Thyroid gland (tissue), 4 donors: ENCODE measurements at places on chromosomes 3 and 15. TPM values are rescaled to one million over a fixed set of nuclear protein-coding genes. Genes with fewer than 3 reads are reported as not detected.

GRAMD1C gene
- total RNA-seq, result 5.8 TPM

PLSCR4 gene
- 79.8 TPM for total RNA-seq

DNA sequence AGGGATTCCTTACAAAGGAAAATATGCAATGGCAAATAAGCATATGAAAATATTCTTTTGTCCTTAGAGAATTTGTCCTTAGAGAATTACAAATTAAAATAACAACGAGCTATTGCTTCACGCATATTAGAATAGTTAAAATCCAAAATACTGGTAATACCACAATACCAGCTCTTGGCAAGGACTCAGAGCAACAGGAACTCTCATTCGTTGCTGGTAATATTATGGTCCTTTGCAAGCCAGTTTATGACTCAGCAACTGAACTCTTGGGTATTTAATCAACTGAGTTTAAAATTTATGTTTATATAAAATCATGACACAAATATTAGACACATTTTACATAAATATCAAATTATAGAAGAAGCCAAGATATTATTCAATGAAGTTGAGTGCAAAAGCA is 1730.4 kb downstream of the SI start:
- DNase-seq, result no peak

GRCh38 chr3:38157595-38157994 is 7.7 kb upstream of the OXSR1 start:
- peak; percentile 75 for DNase-seq

DNA sequence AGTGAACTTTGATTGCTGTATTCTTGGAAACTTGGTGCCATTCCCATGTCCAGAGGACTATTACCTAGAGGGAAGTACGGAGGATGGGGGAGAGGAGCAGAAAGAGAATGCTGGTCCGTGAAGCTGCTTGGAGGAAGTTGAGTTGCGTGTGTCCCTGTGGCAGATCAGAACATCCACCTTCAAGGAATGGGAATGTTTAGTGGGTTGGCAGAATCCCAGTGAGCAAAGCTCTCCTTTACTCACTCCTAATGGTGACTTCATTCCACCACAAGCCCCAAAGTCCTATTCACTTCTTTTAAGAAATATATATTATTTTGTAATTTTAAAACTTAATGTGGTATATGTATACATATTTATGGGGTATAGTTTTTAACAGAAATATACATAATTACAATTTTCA is 247.8 kb upstream of the FEZF2 start:
- no peak for DNase-seq

GRCh38 chr3:129536804-129537203 is 6.2 kb upstream of the H1-8 start:
- DNase-seq, result no peak

DNA sequence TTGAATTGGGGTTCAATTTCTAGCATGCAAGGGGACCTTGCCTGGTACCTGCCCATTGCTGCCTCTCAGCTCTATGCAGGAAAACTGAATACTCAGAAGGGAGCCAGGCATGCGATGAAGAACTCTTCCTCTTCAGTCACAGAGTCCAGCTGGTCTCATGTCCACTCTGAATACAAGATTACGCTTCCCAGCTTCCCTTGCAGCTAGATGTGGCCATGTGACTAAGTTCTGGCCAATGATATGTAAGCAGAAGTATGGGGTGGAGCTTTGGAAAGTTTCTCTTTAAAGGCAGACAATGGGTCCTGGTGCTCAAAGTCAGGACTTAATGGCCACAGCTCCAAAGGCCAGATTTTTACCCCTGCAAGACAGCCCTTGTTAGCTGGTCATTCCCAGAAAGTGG is 9.0 kb downstream of the WNT7A start:
- DNase-seq, result no peak

DNA sequence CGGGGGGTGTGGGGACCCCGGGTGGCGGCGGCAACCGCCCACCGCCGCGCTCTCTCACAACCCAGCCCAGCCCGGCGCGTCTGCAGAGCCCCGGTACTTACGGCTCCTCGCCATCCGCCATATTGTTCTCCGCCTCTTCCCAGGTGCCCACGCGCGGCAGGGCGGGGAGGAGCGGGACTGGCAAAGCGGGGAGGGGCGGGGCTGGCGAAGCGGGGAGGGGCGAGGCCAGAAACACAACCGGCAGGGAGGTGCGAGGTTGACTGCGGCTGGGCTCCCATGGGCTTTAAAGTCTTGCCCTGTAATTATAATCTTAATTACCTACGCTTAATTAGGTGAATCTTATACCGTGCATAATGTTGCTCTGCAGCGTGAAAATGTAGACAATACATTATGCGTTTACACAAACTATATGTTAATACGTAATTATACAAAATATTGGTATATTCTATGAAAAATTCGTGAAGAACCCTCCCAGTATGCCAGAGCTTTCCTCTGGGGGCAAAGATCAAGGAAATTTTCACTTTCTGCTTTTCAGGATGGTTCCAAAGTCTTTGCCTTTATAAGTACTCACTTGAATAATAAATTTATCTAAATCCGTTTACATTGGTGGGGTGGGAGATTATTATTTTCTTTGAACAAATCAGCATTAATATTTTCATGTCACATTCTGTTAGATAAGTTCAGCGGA is at the start of gene UBA3:
Gene UBA3, minus strand, starts transcription at position 133 of the 688 bp plus-strand sequence. Its CDS starts 12 bp downstream, at position 121.
- peak; percentile 93 for DNase-seq

GRCh38 chr3:184459355-184459754 is 79.5 kb downstream of the CHRD start:
- DNase-seq, result no peak

ACAN gene
- not detected for total RNA-seq

VEPH1 gene
- total RNA-seq, result 1.7 TPM

GRCh38 chr3:123286308-123287023 is 84.7 kb downstream of the SEC22A start:
- DNase-seq, result peak; percentile 35

DNA sequence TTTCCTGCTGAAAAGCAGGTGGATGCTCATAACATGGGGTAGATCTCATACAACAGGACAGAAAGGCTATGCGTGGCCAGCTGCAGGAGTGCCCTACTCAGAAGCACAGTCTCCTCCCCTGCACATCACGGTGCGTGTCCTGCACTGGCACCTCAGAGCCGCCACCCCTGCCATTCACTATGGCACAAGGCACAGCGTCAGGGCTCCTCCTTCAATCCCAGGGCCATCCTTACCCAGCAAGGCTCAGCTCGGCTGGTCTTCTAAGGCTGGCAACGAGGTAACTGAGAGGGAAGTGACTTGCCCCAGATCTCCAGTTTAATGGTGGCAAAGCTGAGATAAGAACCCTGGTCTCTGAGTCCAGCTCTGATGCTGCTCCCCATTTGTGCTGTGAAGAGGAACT is 97.1 kb downstream of the CPN2 start:
- peak; percentile 68 for DNase-seq

- no peak for DNase-seq
Measured at GRCh38 chr3:104596551-104596950, 770.2 kb upstream of the ALCAM start.

LRRC15 gene
- 1.6 TPM for total RNA-seq

GRCh38 chr3:99751649-99752048 is 66.0 kb upstream of the CMSS1 start:
- no peak for DNase-seq

- DNase-seq, result no peak
Measured at GRCh38 chr3:73504239-73504638, 120.5 kb downstream of the PDZRN3 start.

ATP8B4 gene
- total RNA-seq, result 7.8 TPM

SNTN gene
- total RNA-seq, result not detected

- DNase-seq, result no peak
Measured at GRCh38 chr3:141905129-141905528, 28.7 kb downstream of the ATP1B3 start.

LRTM1 gene
- total RNA-seq, result not detected

DNA sequence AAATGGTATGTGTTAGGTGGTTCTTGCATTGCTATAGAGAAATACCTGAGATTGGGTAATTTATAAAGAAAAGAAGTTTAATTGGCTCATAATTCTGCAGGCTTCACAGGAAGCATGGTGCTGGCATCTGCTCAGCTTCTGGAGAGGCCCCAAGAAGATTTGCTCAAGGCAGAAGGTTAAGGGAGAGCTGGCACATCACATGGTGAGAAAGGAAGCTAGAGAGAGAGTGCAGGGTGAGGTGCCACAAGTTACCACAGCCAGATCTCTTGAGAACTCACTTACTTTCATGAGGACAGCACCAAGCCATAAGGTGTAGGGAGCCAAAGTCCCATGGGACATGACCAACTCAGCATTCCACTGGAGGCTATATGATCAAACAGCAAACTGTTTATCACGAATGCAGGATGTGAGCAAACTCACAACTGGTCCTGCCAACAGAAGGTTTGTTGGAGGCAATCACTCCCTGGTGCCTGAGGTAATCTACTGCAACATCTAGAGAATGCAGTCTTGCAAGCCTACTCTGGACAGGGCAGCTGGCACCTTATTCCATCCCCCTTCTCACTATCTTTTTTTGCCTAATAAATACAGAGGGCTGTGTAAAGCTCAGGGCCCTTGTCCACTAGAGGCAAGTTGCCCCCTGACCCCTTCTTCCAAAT is 28.1 kb upstream of the CCR2 start:
- no peak for DNase-seq

TGM4 gene
- not detected for total RNA-seq

MORC1 gene
- total RNA-seq, result 0.13 TPM

GRCh38 chr15:31803388-31803884 is 226.9 kb upstream of the CHRNA7 start:
- DNase-seq, result no peak

GRCh38 chr15:38075466-38075865 is 141.0 kb downstream of the TMCO5A start:
- no peak for DNase-seq

FILIP1L gene
- 10.5 TPM for total RNA-seq

RBP2 gene
- total RNA-seq, result not detected

- no peak for DNase-seq
Measured at GRCh38 chr3:41478278-41478677, 279.0 kb downstream of the CTNNB1 start.
